CMK (cell line): ENCODE measurements at places on chromosomes 11 and 22.

- no peak for DNase-seq
Measured at GRCh38 chr22:28029201-28029948, 110.3 kb upstream of the PITPNB start.

DNA sequence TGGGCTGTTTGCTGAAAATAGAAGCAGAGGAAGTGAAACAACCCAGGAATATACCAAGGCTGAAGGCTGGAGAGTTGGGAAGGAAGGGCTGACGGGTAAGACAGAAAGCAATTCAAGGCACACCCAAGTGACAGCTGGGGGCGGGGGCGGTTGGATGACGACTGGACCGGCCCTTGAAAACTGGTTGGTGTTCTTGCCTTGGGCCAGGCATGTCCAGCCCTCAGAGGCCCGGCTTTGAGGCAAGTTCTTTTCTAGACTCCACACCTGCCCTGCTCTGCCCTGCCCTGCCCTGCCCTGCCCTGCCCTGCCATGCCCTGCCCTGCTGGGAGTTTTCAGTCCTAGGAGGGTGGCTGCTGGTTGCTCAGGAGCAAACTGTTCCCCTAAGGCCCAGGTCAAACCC, 34.2 kb upstream of the CACNG2 start:
- DNase-seq = no peak

DNA sequence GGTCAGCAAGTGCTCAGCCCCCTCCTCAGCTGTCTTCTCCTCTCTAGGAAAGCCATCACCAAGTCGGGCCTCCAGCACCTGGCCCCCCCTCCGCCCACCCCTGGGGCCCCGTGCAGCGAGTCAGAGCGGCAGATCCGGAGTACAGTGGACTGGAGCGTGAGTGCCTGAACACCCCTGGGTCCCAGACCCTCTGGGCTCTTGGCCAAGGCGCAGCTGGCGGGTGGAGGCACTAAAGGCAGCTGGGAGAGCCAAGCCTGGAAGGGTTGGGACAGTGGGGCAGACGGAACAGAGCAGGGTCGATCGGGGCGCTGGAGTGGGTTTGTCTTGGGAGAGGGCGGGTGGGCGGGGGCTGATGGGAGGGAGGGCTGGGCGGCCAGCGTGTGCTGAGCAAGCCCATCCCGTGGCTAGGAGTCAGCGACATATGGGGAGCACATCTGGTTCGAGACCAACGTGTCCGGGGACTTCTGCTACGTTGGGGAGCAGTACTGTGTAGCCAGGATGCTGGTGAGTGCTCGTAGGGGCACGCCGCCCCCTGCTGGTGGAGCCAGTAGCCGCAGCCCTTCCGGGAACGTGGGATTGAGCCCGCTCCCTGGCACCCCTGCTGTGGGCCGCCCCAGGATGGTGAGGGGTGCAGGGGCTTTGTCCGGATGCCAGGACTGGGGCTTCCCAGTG, 14.1 kb upstream of the MDK start:
- DNase-seq = no peak

DNA sequence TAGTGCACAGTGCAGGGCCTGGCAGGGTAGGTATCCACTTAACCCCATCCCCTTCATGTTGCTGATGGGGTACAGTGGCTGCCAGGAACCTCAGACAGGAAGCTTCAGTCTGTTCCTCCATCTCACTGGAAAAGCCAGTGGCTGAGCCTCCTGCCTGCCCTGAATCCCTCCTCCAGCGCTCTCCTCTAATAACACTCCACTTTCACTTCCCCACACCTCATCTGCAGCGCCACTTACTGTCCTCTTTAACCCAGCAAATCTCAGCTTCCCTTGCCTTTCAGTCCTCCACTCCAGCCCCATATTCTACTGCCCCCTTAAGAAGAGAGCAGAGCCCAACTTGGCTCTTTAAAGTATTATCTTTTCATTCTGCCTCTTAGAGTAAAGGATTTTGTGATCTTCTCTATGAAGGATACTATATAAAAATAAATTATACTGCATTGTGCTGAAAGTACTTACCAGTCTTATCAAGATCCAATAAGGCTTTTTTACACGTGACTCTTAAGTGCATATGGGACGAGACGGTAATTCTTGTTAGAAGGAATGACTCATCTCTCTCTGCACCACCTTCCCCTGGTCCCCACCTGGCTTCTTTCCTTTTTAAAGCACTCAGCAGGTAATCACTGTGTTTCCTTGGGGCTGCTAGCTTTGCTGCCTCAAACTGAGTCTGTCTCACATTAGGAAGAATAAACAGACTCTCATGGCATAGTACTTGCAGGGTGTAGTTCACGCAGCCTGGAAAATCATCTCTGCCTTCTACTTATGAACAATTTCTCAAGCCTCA, 238.0 kb upstream of the NARS2 start:
- no peak for DNase-seq

DNA sequence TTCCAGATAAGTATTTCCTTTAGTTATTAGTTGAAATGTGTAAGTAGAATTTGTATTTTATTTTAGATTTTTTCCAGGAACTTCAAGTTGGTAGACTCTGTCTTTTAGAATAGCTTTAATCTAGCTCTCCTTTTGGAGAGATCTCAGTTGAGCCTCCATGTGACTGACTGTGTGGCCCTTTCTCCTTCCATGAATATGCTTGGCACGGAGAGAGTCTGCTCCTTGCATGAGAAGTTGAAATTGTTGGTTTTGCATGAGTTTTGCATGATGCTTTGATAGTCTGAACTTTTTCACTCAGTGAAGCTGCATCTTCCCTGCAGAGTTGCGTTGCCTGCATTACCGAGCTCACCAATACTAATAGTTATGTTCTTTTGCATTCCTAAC, 32.8 kb upstream of the CTTN start:
- DNase-seq = no peak
